ENCODE measurements at places on chromosomes 2 and 18.

- no peak for DNase-seq
These were observed 10.5 kb downstream of the CCDC93 start for GRCh38 chr2:118003396-118003824.

- DNase-seq, result no peak
These were observed 266.5 kb downstream of the KLHL29 start for GRCh38 chr2:23651187-23652080.

DNA sequence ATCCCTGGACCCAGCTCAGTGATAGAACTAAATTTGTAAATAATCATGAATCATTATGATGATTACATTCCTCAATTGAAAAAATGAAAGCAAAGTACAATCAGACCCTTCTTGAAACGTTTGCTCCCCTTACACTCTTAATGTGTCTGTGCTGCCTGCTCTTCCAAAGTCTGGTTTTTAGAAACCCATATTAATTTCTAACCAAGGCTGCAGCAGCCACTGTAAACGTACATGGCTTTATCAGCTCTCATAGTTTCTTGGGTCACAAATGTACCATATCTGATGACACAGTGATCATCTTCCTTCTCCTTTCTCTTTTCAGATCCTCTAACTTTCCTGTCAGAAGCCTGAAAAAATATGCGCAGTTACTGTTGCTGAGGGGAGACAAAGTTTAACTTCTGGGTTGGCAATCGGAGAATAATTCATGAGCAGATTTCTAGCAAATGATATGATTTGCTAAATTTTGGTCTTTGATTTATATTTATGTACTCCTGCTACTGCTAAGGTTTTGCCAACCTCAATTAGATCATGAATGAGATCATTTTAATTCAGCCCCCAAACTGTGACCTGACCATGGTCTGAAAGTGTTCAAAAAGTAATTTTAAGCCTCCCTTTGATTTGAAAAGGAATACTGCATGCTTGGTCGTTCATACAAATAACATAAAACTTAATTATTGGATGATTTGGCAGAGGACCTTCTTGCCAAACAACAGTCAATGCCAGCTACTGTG, 12.3 kb downstream of the ZEB2 start:
- DNase-seq, result no peak

DNA sequence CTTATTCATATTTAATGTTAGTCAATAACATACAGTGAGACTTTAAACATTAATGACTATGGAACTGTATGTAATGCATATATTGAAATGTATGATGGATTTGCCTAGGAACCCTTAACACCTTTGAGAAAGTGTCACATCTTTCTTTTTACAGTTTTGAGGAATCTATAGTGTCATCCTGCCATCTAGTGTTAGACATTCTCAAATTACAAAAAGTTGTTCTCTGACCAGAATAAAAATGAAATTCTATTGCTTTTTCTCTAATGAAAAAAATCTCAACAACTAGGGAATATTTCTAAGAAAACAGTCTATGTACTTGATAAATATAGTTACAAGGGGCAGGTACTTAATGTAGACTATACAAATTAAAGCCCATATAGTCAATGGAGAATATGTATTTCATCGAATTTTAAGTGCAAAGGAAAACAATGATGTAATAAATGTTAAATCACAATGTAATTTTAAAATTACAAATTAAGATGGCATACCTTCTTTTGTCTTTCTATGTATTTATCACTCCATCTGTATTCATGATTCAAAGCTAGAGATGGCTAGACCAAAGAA, 5.1 kb upstream of the CALCRL start:
- DNase-seq, result no peak

- DNase-seq, result no peak
These were observed 752 bp upstream of the BAZ2B start for GRCh38 chr2:159617100-159617499.

- DNase-seq, result no peak
These were observed 2.5 kb upstream of the EGR4 start for GRCh38 chr2:73295751-73296400.

DNA sequence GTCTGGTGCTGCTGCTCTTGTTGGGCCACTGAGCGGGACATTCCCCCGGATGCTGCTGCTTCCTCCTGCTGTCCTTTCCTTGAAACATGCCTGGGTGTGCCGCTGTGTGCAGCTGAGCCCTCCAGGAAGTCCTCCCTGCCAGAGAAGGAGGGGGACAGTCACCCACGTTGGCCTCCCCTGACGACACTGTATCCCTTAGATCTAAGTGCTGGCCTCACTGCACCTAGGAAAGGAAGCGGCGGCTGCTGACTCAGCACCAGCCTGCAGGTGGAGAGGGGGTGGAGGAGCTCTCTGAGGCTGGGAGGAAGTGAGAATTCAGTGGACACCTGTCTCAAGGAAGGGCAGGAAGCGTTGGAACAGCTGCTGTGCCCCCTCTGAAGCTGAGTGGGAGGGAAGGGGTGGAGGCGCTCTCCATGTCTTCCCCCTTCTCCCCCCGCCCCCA, 239.8 kb downstream of the HAUS1 start:
- DNase-seq, result no peak

DNA sequence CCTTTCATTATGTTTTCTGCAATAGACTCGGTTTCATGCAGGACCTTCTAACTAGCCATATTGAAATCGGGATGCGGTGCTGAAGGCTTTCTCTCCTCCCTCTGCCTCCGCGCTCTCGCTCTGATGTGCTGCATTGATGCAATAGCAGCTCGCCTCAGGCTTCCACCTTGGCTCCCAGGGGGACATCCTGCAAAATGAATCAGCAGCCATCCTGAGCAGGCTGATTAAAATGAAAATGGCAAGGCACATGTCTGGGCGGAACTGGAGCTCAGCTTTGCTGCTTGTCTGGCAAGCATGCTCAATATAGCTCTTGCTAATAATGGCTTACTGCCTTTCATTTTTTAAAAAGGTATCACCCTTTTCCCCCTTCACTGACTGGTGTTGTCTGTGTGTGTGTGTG, 806 bp upstream of the MYT1L start:
- no peak for DNase-seq

GRCh38 chr18:3875376-3875775, 425.4 kb downstream of the TGIF1 start:
- no peak for DNase-seq

GRCh38 chr18:54215069-54215468, 9.4 kb downstream of the MBD2 start:
- no peak for DNase-seq

- DNase-seq, result no peak
These were observed 7.6 kb downstream of the GPATCH11 start for GRCh38 chr2:37091873-37092272.

Data from stimulated activated CD8-positive, alpha-beta memory T cell treated with anti-CD3 and anti-CD28 coated beads, Interleukin-15, amount 100 ng/mL, for 24 hours (primary cell).